ENCODE measurements at places on chromosomes 6 and 20. TPM values are rescaled to one million over a fixed set of nuclear protein-coding genes. Genes with fewer than 3 reads are reported as not detected.
A peak's percentile ranks its signal among the peaks of the same experiment; 100 is the strongest.

Gene RIPPLY2
- 0.42 TPM for polyA plus RNA-seq

Gene LRRC1
- 1.8 TPM for polyA plus RNA-seq

Gene CST2
- polyA plus RNA-seq = 0.50 TPM

Gene TPD52L2
- 94.6 TPM for polyA plus RNA-seq

Gene RIPOR3
- 6.1 TPM for polyA plus RNA-seq

Gene THBD
- 8.7 TPM for polyA plus RNA-seq

Gene DDX43
- 0.45 TPM for polyA plus RNA-seq

Gene MATN4
- 0.19 TPM for polyA plus RNA-seq

Gene ASIP
- polyA plus RNA-seq = 2.7 TPM

GRCh38 chr6:16181439-16182297 lies 52.8 kb downstream of the MYLIP start:
- DNase-seq = no peak

GRCh38 chr6:28225056-28225834 lies at the start of gene ZSCAN9:
Gene ZSCAN9 (plus strand): TSS chr6:28225275. CDS start chr6:28227085, 1,810 bp downstream.
- DNase-seq = peak; percentile 93

- no peak for DNase-seq
Measured at GRCh38 chr6:45002390-45003105, 325.6 kb upstream of the RUNX2 start.

GRCh38 chr6:108689272-108690161 lies 128.8 kb downstream of the FOXO3 start:
- DNase-seq = no peak

GRCh38 chr6:142728364-142728763 lies 216.6 kb downstream of the HIVEP2 start:
- DNase-seq = no peak

DNA sequence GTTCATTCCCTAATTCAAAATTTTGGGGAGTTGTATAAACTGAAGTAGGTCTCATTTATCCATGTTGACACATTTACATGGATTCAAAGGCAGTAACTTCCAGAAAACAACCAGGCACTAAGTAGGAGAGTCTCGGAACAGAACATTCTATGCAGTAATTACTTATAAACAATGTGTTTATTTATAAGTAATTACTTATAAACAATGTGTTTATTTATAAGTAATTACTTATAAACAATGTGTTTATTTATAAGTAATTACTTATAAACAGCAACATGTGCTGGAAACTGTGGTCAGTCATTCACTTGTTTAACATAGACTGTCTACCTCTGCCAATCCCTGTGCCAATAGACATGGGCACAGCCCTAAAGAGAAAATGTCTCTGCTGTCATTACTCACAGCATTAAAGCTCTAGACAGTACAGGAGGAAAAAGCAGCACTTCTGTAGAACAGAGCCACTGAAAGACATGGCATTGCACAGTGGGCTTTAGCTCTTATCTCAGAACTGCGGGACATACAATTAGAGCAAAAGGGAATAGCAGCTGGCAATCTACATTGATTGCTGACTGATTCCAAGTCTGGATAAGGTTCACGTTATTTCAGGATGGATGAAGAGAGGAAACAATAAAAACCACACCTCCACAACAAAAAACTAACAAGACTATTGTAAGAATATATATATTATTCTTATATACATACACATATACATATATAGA lies 188.2 kb downstream of the WDR27 start:
- DNase-seq = no peak

- DNase-seq = no peak
Measured at GRCh38 chr6:16179970-16180431, 51.1 kb downstream of the MYLIP start.

GRCh38 chr6:95949985-95950384 lies 65.8 kb upstream of the FUT9 start:
- DNase-seq = no peak

GRCh38 chr6:148221196-148221979 lies 121.2 kb upstream of the SASH1 start:
- no peak for DNase-seq

DNA sequence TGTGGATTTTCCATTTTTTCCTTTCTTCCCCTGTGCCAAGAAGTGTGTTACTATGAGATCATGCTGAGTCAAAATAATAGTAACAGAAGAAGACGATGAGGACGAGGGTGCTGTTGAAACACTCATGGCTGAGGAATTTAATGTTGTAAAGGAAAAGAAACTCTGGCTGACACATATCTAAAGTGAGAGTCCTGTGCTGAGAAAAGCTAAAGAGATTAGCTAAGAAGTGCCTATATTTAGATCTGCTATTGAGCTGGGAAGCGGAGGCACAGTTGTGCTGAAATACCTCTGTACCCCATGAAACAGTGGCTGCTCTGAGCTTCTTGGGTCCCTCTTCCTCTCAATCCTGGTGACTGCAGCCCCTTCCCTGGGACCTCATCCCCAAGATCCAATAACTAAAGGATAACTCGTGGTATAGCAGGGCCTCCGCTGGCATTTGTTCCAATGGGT lies 1.1 kb upstream of the SYTL3 start:
- DNase-seq = no peak

GRCh38 chr6:68693271-68693670 lies 58.2 kb downstream of the ADGRB3 start:
- DNase-seq = no peak

- no peak for DNase-seq
Measured at GRCh38 chr6:155130161-155130853, 133.5 kb upstream of the CLDN20 start.

DNA sequence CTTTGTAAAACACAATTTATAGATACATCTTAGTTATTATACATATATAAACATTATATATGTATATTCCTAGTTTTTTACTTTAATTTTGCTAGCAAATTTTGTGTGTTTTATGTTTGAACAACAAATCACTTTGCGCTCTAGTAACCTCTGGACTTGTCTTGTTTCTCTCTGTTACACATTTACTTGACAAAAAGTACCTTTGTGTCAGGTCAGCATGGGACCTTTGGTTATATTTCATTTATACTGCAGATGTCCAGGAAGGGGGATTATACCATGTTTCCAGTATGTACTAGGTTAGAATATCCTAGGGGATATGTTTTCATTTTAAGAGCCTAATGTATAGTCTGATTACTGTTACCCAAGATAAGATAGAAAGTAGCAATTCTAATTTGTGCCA lies 28.5 kb upstream of the ELOVL5 start:
- DNase-seq = no peak

- no peak for DNase-seq
Measured at GRCh38 chr6:79984261-79984660, 20.2 kb upstream of the TTK start.

DNA sequence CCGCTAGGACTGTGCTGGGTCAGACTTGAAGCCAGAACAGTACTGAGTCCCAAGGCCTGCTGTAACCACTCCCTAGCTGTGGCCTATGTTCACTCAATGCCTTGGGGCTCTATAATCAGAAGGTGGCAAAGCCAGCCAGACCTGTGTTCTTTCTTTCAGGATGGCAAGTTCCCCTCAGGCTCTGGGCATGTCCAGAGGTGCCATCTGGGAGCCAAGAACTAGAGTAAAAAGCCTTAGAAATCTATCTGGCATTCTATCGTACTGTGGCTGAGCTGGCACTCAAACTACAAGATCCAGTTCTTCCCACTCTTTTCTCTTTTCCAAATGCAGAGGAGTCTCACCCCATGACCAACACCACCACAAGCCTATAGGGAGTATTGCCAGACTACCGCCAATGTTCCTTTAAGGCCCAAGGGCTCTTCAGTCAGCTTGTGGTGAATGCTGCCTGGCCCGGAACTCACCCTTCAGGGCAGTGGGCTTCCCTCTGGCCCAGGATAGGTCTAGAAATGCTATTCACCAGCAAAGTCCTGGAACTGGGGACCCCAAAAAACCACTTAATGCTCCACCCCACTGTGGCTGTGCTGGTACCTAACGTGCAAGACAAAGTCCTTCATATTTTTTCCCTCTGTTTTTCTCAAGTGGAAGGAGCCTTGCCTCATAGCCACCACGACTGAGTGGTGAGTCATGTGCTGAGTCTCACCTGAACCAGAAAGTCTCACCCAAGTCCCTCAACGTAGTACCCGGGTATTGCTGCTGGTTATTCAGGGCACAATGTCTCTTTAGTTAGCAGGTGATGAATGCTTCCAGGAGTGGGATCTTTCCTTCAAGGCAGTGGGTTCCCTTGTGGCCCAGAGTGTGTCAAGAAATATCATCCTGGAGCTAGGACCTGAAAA lies 8.6 kb upstream of the SIRPB2 start:
- DNase-seq = no peak

GRCh38 chr6:37513155-37513554 lies 13.5 kb upstream of the CCDC167 start:
- DNase-seq = no peak

- no peak for DNase-seq
Measured at GRCh38 chr20:23776067-23776771, 25.5 kb upstream of the CST1 start.

Measured in spleen (tissue), 13 donors.